Bronchus fibroblast of lung (primary cell): ENCODE measurements at places on chromosomes 11 and 22. TPM values are rescaled to one million over a fixed set of nuclear protein-coding genes. Genes with fewer than 3 reads are reported as not detected.

AMOTL1 gene
- total RNA-seq, result 19.2 and 23.0 TPM in 2 replicates

IGLL5 gene
- total RNA-seq, result not detected in 2 replicates

FAM89B gene
- 59.0 and 62.4 TPM in 2 replicates for total RNA-seq

OR2AT4 gene
- total RNA-seq, result not detected in 2 replicates

CEP57 gene
- total RNA-seq, result 26.5 and 37.3 TPM in 2 replicates

OR51G2 gene
- total RNA-seq, result not detected in 2 replicates
